ENCODE measurements at places on chromosomes 4 and X.

- DNase-seq = no peak
Measured at GRCh38 chr4:167903291-167903721, 189.0 kb upstream of the ANXA10 start.

DNA sequence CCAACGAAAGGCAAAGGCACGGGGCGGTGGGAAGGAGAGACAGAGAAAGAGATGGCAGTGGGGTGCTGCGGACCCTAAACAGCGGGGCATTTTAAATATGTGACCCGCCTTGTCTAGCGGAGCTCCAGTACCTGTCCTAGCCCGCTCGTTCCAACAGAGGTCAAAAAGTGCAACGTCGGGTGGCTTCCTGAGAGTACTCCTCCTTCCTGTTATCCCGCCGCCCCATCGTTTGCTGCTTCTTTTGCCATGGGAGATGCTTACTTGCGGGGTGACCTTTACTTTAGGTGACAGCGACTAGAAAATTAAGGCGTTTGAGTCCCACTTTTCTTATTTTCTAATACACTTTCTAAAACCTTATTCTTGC is 735 bp downstream of the NRK start:
- DNase-seq = no peak

GRCh38 chr4:184648054-184648312 is 1.3 kb downstream of the CASP3 start:
- DNase-seq = no peak

DNA sequence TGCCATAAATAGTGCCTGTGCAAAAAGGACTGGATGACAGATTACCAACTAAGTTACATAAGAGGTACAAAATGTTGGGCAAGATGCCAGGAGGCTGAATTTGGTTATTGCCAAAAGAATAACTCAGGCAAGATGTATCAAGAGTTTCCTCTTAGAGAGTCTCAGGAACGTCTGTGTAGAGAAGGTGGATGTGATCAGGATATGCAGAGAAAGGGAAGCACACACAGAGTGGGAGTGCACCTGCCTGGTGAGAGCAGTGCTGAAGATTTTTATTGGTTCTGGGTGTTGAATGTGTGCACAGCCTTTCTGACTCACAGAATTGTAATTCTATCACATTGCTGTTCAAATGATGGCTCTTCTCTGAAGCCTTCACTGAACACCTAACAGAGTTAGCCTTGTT is 156.8 kb upstream of the HS3ST1 start:
- DNase-seq = no peak

DNA sequence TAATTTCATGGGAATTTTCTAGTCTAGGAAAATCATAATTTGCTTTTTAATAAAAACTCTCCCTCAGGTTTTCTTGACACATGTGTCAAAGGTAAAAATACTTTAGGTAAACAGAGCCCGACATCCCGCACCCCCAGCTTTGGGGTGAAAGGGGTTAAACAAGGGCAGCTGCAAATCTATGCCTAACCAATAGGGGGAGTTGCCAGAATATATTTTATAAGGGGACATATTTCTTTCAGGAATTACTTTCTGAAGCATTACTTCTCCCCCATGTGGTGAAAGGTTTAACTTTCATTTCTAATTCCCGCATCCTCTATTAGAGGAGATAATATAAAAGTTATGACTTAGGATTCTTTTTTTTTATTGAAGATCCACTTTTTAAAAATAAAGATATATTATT is 53.9 kb upstream of the HEPH start:
- peak; percentile 10 for DNase-seq

GRCh38 chr4:15232366-15233263 is 195.2 kb upstream of the C1QTNF7 start:
- no peak for DNase-seq

GRCh38 chr4:112185740-112186670 is 40.8 kb downstream of the FAM241A start:
- no peak for DNase-seq

DNA sequence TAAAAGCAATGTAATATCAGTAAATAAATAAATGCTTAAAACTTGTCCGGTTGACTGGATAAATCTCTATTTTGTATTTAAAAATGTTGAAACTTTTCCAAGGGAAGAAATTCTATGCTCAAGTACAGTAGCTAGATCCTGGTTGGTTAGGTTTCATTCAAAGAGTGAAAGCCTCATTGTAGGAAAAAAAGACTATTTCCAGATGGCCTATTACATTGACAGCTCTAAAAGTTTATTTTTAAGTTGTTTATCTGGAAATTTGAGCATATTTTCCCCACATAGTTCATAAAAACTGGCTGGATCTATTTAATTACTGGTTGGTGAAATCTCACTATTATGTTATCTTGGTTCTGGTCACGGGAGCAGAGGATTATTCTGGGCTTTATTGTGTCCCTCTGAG is 38.0 kb downstream of the FRAS1 start:
- DNase-seq = no peak
